Anterior cingulate cortex (tissue), 58 donors: ENCODE measurements at places on chromosomes 11 and 22.
A peak's percentile ranks its signal among the peaks of the same experiment; 100 is the strongest.

- DNase-seq: peak; percentile 59
These were observed 2.2 kb upstream of the RPS19BP1 start for GRCh38 chr22:39534591-39535356.

- DNase-seq: no peak
These were observed 92.4 kb upstream of the TMEM45B start for GRCh38 chr11:129723146-129723760.

- no peak for DNase-seq
These were observed 4.9 kb downstream of the HSD17B12 start for GRCh38 chr11:43685440-43685839.

DNA sequence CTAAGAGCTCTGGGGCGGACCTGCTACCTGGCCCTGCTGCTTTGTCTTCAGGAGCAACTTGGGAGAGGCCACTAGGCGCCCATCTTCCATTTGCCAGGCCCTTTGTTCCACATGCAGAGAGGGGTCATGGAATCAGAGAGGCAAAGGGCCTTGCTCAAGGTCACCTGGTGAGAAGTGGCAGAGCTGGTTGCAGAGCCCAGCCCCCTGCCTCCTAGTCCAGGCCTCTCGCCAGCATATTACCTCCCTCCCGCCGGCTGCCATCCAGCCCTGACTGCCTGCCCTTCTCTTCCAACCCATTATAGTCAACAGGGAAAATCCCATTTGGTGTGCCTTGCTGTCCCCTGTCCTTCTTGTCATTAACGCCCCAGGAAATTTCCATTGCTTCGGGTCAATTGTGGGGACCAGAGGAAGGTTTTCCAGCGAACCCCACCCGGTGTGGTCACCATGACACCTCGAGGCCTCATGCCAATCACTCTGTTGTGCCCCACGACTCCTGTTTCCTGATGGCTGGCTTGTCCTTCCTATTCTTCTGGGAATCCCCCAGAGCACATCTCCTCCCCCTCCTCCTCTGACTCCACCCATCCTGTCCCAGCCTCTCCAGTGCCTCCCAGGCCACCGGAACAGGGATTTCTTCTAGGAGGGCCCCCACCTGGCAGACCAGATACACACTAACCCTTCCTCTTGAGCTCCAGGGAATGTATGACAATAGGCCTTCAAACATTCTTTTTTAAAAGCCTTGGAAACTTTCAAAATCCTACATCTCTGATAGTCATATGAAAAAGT is 77.0 kb downstream of the NECTIN1 start:
- no peak for DNase-seq

- no peak for DNase-seq
These were observed 697 bp downstream of the RAB36 start for GRCh38 chr22:23145878-23146470.

DNA sequence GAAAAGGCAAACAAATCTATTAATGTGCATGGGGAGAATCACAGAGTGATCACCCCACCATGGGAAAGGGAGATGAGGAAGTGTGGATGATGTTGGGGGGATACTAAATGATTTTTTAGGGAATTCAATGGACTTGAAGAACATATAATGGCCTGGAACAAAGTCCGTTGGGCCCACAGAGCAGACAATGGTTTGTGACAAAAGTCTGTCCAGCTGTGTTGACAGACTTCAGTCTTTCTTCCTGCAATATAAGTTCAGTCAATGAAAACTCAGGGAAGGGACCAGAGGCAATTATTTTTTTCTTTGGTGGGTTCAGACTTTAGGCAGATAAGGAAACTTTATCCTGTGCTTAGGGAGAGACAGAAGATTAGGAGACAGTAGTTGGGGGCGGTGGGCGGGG is 18.0 kb upstream of the HORMAD2 start:
- DNase-seq: no peak

DNA sequence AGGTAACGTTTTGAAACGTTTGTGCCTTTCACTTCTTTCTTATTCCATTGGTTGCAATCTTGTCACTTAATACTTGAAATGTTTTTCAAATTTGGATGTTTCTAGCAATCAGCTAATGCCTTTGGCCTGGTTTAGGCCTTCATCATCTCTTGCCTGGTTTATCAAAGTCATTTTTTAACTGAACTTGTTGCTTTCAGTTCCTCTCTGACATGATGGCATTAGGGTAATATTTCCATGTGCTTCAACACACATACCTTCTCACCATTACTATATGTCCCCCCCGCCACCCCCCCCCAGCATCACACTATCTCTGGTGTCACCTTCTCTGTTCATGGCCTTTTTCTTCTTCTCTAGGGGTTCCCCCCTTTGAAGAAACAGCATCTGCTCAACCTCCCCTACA is 1.5 kb upstream of the SYT9 start:
- DNase-seq: no peak

DNA sequence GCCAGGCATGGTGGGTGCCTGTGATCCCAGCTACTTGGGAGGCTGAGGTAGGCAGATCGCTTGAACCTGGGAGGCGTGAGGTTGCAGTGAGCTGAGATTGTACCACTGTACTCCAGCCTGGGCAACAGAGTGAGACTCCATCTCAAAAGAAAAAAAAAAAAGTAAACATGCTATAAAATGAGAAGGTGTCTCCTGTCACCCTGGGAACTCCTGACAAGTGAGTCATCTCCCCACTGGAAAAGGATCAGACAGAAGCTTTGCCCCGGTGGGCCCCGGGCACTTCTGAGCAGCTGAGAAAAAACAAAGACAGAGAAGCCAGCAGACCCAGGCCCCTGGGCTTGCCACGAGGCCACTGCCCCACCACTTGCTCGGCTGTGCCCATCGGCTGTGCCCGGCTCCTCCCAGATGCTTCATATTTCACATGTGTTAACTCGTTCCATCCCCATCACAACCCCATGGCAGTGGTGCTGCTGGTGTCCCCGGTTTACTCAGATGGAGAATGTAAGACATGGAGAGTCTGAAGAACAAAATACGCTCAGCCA is 22.3 kb downstream of the TTLL1 start:
- DNase-seq: no peak

DNA sequence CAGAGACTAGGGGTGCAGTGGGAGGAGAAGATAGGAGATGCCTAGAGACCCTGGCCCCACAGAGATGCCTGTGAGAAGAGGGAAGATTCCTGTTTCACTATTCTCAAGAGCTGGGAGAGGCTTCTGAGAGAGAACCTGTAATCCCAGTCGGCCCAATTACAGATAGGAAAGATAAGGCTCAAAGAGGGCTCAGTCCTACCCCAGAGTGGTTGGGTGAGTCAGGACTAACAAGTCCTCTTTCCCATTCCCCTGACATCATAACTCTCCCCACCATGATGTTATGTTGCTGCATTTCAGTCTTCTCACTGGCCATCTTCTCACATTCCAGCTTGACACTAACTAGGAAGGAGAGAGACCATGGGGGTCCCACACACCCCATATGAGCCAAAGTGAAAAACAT is 17.9 kb downstream of the ARHGEF12 start:
- DNase-seq: no peak

DNA sequence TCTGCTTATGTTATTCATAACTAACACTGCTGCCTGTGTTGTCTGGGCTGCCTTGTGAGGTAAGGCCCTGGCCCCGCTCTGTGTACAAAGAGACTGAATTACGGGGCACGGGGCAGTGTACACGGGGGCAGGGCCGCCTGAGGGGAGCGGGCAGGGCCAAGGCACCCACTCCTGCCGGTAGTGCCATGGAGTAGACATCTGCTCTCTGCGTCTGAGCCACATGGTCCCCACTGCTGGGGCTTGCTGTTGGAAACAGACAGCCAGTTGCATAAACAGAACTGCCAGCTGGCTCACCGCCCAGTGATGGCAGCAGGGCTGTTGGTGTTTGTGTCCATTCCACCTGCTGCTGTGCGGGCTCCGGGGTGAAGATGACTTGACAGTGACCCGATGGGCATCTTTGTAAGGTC is 19.8 kb downstream of the FAM118A start:
- DNase-seq: peak; percentile 60

- DNase-seq: peak; percentile 49
These were observed 13.8 kb upstream of the TEF start for GRCh38 chr22:41367680-41368542.

DNA sequence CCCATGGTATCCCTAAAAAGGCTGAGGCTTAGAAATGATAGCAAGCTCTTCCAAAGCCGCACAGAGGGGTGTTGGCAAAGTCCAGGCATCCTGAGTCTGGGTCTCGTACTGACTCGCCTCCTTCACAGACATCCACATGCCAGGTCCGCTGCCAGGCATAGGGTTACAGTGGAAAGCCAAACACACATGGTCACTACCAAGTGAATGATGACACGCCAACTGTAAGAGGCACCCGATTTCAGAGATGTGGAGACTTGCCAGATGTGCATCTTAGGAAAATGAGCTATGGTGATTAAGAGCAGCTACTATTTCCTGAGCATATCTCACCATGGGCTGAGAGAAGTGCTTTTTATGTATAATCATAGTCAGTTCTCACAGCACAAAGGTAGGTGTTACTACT is 314.9 kb downstream of the MIAT start:
- no peak for DNase-seq

DNA sequence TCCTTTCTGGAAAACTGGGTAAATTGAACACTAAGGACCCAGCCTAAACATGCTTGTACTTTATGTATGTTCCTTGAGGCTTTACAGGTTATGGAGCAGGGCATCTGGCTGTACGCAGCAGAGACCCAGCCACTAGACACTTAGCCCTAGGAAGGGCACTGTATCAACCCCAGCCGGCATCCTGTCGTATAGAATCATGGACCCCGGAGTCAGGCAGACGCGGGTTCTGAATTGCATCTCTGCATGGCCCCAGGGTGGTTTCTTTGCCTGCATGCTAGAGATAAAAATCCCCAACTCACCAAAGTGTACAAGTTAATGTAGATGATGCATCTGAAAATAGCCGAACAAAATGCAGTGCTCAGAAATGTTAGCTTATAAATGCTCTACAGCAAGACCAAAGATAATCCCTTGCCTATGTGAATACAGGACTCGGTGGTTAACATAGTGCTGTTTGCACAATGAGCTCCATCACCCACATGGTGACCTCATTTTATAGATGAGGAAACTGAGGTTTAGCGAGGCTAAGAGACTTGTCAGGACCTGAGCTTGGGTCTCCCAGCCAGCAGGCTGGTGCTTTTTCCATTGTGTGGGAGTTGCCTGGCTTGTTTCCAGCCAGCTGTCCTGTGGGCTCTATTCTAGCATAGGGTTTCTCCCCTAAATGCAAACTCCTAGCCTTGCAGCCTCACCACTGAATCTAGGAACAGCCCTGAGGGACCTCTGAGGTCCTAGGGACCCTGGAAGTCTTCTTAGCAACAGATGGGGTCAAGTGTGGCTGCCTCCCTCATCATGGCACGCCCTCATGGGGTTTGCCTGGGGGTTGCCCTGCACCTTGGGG is 7.3 kb downstream of the CD6 start:
- no peak for DNase-seq

- DNase-seq: no peak
These were observed 8.3 kb upstream of the DLAT start for GRCh38 chr11:112016765-112017376.

- no peak for DNase-seq
These were observed 74.7 kb downstream of the MN1 start for GRCh38 chr22:27726686-27727449.

- DNase-seq: no peak
These were observed 112.1 kb downstream of the LRRC32 start for GRCh38 chr11:76558473-76558872.
